Stromal cell of bone marrow (primary cell): ENCODE measurements at places on chromosomes 16 and 17.

DNA sequence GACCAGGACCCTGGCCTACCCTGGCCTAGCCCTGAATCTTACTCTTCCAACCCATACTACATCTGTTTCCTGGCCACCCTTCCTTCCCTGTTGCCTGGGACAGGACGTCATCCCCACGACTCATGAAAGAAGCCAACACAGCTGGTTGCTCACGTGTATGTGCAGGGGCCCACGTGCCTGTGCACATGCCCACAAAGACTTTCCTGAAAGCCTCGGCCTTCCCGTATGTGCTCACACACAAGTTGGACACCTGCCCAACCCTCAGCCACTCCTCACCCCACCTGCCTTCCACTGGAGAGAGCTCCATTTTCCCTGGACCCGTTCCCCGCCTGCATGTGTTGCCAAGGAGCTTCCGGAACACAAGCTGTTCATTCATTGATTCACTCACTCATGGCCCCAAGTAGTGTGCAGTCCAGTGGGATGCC, 7.0 kb downstream of the PLXDC1 start:
- DNase-seq: peak; percentile 61

- DNase-seq: no peak
Observed at GRCh38 chr17:67221062-67221998, 23.7 kb downstream of the HELZ start.

DNA sequence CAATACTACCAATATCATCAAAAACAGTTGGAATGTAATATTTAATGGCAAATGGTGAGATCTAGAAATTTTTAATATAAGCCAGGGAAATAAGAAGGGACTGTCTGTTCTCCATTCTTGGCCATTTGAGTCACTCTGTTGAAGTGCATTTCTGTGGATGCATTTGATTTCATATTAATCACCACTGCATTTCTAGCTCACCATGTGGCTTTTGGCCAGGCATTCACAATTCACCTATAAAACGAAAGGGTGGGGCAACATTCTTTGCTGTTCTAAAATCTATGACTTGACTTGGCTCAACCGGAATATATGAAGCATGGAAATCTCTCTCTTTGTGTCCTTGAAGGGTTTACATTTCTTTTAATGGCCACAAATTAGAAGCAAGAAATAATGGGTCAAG, 483.0 kb downstream of the SLC39A11 start:
- DNase-seq: no peak

- no peak for DNase-seq
Observed at GRCh38 chr17:34547453-34548063, 31.8 kb upstream of the TMEM132E start.

DNA sequence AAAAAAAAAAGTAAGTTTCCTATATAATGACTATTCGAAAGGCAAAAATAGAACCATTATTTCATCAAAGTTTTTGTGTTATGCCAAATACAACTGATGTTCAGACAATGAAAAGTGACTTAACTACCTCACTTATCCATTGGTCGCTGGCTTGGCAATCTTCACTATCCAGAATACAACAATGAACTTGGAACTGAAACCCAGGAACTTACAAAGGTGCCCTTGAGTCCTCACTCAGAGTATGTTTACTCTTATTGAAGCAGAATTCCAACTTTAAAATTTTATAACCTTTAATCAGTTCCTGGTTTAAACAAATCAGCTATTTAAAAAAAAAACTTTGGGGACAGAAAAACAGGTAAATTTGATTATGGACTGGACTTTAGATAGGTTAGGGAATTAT, 34.1 kb downstream of the HELZ start:
- no peak for DNase-seq

DNA sequence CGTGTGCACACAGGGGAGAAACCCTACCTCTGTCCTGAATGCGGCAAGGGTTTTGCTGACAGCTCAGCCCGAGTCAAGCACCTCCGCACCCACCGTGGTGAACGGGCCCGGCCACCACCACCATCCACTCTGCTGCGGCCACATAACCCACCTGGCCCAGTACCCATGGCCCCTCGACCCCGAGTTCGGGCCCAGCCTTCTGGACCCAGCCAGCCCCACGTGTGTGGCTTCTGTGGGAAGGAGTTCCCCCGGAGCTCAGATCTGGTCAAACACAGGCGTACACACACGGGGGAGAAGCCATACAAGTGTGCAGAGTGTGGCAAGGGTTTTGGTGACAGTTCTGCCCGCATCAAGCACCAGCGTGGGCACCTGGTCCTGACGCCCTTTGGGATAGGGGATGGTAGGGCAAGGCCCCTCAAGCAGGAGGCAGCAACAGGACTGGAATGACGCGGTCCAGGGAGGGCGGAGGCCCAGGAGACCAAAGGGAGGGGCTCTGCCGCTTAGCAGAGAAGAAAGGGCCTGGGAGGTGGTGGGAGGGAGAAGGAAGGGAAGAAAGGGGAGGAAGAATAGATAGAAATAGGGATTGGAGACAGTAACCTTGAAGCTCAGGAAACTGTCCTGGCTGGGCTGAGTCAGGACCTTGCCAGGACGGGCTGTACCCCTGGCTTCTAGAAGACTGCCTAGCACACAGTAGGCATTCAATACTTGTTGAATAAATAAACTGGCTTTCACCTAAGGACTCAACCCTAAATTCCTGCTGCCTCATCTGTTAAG, 3.6 kb downstream of the ZNF48 start:
- DNase-seq: no peak

DNA sequence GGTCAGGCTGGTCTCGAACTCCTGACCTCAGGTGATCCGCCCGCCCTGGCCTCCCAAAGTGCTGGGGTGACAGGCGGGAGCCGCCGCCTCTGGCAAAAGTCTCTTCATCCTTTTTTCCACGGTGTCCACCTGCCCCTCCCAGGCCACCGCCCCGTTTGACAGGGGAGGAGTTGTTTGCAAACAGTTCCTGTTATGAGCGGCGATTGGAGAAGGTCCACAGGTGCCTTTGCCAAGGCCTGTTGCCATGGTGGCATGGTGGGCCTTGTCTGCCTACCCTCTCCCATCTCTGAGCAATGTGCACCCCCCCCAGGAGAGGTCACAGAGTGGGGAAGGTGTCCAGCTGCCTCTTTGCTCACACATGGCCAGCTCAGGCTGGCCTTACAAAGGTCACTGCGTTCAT, 16.0 kb upstream of the RAP1GAP2 start:
- no peak for DNase-seq
